Jurkat, Clone E6-1 (cell line): ENCODE measurements at places on chromosomes 16 and 17.
A peak's percentile ranks its signal among the peaks of the same experiment; 100 is the strongest.

- no peak for DNase-seq
Observed at GRCh38 chr17:14061666-14062560, 7.4 kb upstream of the COX10 start.

DNA sequence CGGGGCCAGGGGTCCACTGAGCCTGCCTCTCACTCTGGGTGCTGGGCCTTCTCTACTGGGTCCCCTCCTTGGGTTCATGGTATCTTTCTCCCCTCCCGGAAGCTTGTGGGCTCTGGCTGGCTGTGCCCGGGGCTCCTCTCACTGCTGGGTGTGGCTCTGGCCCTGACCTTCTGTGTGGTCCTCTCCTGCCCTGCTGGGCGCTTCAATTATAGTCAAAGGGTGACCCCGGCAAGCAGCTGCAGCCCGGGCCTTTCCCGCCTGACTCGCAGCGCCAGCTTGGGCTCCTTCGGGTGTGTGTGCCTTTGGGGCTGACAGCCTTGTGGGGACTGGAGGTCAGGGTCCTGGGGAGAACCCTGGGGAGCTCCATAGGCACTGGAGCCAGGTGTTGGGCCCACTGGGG lies 54.2 kb upstream of the PVALEF start:
- no peak for DNase-seq

- DNase-seq, result no peak
Observed at GRCh38 chr17:40124279-40125141, 2.7 kb downstream of the MSL1 start.

DNA sequence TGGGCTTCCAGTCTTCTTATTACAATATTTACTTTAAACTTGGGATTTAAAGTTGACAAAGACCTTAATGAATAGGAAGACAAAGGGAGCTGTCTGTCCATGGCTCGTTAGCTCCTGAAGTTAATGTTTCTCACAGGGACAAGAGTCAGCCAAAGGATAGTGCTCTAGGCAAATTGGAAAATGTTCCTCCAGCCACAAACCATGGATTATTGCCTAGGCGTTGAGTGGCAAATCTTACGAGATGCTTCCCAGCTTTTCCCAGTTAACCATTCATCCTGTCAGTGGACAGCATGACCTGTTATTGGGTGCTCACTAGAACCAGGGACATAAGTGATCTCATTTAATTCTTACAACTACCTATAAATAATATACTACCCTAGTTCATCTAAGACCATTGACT lies 3.6 kb downstream of the TEX2 start:
- no peak for DNase-seq

GRCh38 chr17:28390141-28390540 lies 15.9 kb downstream of the SLC46A1 start:
- DNase-seq, result no peak

GRCh38 chr17:7579001-7579833 lies at the start of gene CD68:
CD68 (plus strand) TSS chr17:7579638; CDS start chr17:7579678, 40 bp downstream.
- peak; percentile 65 for DNase-seq

DNA sequence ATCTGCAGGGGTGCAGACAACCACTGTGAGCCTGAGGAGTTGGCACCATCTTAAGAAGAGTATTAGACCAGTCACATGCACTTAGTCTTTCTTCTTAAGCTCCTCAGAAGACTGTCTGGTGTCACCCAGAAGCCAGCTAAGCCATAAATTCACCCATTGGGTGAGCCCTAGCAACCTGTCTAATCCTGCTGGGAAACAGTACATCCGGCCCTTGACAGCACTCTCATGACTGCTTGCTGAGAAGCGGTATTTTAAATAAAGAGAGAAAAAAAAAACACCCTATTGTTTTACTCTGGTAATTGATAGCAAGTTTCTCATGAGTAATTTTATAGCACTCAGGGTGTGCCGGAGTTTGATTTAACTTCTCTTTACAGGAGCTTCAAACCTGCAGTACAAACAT lies 134.7 kb downstream of the SOX9 start:
- no peak for DNase-seq

- DNase-seq, result no peak
Observed at GRCh38 chr16:50820225-50820624, 78.3 kb downstream of the CYLD start.

- DNase-seq, result no peak
Observed at GRCh38 chr17:82679586-82680465, 18.7 kb downstream of the RAB40B start.

- DNase-seq, result no peak
Observed at GRCh38 chr17:16026895-16027294, 27.3 kb downstream of the TTC19 start.

DNA sequence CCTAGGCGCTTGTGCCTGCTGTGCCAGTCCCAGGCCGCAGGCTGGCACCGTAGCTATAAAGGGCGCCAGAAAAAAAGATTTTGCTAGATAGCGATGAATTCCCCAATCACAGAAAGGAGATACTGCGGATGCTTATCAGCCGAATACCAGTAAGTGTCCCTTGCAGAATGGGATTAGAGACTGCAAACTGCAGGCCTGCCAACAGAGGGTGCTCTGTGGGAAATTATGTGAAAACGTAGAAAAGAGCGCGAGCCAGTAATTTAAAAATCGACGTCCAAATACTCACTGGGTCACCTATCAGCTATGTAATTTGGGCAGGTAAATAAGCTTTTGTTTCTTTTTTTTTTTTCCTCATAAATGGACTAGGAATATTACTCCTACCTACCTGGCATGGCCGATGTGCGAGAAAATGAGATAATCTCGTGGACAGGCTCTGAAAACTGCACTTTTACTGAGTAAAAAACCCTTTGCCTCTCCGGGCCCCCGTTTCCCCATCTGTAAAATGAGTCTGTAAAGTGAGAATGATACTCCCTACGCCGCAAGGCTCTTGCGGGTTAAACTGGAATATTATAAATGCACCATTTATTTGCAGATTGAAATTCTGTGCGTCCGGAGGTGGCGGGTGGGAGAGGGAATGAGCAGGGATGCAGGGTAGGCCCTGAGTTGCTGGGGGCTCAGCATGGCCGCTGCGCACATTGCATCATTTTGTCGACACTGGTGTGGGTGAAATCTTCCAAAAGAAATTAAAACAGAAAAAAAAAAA lies 1.2 kb upstream of the COG1 start:
- peak; percentile 81 for DNase-seq

DNA sequence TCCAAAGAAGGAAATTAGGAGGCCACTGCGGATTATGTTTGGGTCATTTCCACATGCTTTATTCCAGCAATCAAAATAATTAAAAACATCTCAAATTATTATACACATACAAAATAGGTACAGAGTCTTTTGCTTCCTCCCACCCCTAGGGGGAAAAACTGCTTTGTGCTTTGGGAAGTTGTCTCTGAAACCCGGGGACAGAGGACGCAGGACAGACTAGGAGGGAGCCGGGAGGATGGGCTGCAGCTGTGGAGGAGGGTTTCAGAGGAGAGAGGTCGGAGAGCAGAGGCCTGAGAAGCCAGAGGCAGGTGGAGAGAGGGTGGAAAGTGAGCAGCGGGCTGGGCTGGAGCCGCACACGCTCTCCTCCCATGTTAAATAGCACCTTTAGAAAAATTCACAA lies 17.4 kb downstream of the COL1A1 start:
- DNase-seq, result no peak

DNA sequence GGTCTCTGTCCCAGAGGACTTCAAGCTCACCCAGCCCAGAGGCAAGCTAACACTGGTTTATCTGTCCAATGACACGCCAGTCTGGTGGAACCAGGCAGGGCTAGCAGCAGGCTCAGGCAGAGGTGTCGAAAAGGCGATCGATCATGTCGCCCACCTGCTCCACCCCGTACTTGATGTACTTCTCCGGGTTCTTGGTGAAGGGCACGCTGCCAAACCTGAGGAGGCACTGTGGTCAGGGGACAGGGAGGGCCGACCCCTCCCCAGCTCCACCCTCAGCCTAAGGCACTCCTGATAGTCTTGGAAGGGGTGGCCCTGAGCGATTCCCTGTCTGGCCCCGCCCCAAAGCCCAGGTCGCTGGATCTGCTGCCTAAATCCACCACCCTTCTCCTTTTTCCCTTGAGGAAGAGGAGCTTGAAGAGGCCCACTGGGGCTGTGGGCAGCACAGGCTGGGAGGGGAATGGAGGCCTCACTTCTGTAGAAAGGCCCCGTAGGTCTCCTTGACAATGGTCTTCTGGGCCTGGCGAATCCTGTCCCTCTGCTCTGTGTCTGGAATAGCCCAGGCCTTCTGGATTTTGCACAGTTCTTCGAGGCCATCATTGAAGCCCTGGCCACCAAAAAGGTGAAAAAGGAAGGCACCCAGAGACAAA lies 4.7 kb downstream of the ZACN start:
- no peak for DNase-seq

- peak; percentile 38 for DNase-seq
Observed at GRCh38 chr17:5329784-5330557, 47.9 kb downstream of the RABEP1 start.

DNA sequence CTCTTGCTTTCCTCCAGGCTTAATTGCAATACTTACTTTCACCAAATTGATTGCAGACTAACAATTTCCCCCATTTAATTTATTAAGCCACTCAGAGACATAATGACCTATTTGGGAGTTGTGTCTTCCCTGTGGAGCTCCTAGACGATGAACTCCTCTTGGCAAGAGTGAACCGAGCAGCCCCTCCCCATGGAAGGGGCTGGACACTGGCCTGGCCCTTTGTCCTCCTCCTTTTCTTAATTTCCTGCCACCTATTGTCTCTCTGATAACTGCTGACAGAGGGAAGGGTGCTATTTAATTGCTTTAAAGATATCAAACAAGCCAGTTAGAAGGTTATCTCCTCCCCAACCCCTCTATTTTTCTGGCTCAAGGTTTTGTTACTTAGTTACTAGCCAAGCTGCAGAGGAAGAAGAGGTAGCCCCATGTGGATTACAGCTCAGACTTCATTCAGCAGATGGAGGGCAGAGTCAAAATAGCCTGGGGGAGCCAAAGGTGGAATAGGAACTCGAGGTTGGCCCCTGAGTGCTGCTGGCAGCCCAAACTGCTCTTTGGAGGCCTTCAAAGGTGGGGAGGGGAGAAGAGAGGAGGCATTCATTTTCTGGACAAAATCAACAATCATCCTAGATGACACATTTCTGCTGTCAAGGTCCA lies 3.7 kb upstream of the SSTR2 start:
- no peak for DNase-seq

- peak; percentile 48 for DNase-seq
Observed at GRCh38 chr17:32936894-32937500, 9.0 kb downstream of the TMEM98 start.

GRCh38 chr17:909642-910323 lies 69.8 kb downstream of the NXN start:
- no peak for DNase-seq

- no peak for DNase-seq
Observed at GRCh38 chr17:81406117-81406953, 11.1 kb downstream of the BAHCC1 start.

DNA sequence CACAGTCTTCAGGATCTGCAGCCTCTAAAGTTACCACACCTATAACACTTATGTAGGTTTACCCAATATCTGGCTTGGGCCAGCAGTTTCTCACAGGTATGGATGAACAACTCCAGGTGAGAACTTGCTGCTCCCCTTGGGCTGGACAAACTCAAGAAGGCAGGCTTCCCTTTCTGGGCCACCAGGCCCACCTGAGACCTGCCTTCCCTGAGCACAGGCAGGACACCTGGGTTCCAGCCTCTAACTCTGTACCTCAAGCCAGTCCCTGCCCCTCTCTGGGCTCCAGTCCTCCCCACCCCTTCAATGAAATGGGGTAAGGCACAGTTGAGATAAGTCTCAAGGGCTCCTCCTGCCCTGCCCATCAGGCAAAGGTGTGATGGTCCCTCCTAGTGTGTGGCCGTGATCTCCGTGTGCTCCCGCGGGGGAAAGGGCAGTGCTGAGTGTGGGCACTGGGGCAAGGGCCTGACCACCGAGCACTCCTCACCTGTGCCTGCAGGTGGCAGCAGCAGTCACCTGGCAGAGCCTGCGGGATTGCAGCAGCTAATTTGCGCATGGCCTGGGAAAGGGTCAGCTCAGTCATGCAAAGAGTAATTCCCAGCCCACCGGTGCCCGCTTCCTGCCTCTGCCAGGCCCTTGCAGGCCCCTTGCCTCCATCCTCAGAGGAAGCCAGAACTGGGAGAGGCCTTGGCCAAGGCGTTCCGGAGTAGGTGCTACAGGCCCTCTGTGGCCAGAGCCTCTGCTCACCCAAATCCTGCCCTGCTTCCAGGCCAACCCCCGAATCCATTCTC lies 28.2 kb upstream of the ADGRG1 start:
- DNase-seq, result no peak

DNA sequence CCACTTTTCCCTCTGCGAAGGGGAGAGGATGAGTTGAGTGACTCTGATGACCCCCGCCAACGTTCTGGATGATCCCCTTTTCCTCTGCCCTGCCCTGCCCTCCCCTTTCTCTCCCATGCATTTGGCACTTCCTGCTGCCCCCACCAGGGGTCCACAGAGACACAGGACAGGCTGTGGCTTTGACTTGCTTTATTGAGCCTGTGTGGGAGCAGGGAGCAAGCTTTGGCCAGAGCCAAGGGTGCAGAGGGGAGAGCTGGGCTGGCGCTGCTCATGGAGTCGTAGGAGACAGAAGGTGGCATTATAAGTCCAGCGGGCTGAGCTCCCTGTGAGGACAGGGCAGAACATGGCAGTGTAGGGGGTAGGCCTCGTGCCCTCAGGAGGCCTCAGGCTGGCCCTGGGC lies 1.6 kb downstream of the PPY start:
- peak; percentile 19 for DNase-seq

- no peak for DNase-seq
Observed at GRCh38 chr17:78316115-78316866, 43.6 kb downstream of the SOCS3 start.

DNA sequence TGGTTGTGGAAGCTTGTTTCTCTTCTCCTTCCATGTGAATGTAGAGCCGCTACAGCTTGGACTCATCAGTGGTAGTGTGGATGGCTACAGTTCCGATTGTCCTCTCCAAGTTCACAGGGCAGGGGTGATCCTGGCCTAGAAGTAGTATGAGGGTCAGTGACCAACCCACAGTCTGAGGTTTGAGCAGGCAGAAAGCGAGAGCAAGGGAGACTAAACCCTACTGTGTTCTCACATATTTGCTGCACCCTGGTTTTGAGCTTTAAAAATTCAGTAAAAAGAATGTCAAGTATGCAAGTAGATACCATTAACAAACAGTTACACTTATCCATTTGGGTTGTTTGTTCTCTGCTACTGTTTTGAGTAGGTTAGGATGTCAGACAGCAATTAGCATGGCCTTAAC lies 148.9 kb downstream of the MRTFB start:
- DNase-seq, result no peak
